Motor neuron (in vitro differentiated cells): ENCODE measurements at places on chromosomes 1 and 21.

DNA sequence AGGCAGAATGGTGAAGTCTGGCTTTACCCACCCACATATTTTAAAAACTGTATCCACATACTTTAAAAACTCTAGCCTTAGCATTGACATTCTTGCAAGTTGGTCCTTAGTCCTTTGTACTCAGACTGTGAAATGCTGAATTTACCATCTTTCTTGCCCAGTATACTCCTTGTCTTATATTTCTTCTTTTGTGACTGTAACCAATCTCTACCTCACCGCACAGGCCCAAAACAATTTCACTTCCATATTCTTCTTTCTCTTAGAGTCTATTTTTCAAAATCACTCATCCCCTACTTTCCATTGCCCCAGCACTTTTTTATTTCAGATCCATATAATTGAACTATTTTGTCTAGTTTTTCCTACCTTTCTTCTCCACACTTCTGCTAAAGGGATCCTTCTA lies 892.4 kb upstream of the B3GALT2 start:
- no peak for ATAC-seq

GRCh38 chr1:230883967-230884366 lies 15.6 kb upstream of the C1orf198 start:
- peak; percentile 44 for ATAC-seq

- ATAC-seq: peak; percentile 52
These were observed 16.1 kb downstream of the SMYD2 start for GRCh38 chr1:214296860-214297745.

DNA sequence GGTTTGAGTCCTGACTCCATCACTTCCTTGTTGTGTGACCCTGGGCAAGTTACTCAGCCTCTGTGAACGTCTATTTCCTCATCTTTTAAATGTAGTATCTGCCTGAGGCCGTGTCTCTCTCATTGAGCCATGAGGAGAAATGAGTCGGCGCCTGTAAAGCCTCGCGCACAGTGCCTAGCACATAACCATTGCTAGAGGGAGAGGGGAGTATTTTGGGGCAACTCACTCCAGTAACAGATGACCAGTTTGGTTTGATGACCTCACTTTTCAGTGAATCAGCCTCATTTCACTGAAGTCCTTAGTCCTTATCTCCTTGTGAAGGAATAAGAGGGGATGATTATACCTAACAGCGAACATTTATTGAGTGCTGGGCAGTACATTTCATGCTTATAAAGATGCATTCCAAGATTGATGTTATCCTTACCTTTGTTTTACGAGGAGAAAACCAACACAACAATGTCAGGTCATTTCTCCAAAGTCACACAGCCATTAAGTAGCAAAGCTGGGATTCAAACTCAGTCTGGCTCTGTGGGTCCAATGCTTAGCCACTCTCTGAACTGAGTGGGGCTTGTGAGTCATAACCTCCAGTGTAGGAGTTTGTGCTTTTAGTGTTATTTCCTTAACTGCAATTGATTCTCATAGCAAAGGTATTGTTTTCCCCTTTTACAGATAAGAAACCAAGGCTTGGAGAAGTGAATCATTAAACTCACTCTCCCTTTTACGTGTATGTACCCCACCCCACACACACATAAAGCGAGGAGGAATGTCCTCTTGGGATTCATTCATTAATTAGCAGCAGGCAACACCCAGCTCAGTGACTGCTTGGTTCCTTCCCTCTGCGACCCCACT lies 25.9 kb downstream of the KCNC4 start:
- ATAC-seq: peak; percentile 35

GRCh38 chr1:7899741-7900140 lies 40.9 kb downstream of the TNFRSF9 start:
- ATAC-seq: no peak

DNA sequence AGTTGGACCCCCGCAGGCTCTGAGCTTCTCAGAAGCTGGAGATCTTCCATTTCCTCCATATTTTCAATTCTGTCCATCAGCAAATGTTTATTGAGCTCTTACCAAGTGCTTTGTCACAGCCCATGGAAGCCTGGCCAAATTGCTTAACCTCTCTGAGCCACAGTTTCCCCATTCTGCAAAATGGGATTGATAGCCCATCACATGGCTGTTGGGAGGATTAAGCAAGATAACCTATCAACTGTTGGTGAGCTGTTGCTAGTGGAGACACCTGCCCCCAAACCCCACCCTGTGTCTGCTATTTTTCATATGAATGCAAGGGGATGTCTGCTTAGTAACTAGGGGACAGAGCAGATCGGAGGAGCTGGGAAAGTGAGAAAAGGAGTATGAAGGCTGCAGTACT lies 38.3 kb downstream of the CD34 start:
- no peak for ATAC-seq

GRCh38 chr1:3548895-3549294 lies 62.4 kb downstream of the MEGF6 start:
- ATAC-seq: no peak

DNA sequence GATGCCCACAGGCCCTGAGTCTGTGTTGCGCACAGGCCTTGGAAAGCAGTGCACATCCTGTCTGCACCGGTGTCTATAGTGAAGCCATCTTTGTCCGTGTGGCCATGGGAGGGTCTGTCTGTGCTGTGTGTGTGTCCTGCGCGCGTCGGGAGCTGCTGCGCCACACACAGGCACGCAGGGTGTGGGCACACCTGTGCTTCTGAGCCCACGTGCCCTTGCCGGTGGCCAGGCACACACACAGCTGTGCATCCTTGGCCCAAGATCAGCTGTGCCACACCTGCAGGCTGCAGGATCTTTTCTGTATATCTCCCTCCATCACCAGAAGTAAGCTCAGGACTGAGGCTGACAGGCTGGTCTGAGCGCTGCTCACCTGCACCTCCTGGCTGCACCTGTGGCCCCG lies 3.2 kb upstream of the SAMD11 start:
- ATAC-seq: peak; percentile 1

DNA sequence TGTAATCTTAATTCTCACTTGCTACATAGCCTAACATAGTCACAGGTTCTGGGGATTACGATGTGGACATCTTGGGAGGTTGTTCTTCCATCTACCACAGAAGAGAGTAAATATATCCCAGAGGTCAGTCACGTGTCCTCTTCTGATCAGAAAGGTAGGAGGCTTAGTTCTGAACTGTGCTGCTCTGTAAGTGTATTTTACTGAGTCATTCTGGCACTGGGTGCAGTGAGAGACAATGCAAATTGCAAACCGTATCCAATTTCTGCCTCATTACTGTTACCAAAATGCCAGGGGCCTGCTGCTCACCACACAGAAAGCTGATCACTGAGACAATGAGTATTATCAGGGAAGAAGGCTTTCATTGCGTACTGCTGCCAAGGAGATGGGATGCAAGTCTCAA lies 104.0 kb downstream of the GABPA start:
- ATAC-seq: no peak

GRCh38 chr21:35491920-35492678 lies 443.0 kb upstream of the RUNX1 start:
- no peak for ATAC-seq

GRCh38 chr1:6197746-6198427 lies 1.5 kb downstream of the RPL22 start:
- no peak for ATAC-seq

DNA sequence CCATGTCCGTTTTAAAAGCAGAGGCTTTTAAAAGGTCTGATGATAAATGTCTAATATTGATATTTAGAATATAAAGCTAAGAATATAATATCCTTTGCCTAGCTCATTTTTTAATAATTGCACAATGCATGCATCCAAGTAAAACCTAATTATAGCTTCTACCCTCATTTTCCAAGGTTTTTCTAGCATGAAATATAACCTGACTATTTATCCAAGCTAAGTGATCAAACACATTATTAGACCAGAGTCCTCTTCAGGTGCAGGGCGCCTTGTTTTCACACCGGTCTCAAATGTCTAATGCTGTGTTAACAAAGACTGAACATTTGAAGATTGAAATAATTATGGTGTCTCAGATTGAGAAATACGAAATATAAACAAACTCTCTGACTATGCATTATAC lies 648.9 kb upstream of the CXADR start:
- peak; percentile 69 for ATAC-seq

DNA sequence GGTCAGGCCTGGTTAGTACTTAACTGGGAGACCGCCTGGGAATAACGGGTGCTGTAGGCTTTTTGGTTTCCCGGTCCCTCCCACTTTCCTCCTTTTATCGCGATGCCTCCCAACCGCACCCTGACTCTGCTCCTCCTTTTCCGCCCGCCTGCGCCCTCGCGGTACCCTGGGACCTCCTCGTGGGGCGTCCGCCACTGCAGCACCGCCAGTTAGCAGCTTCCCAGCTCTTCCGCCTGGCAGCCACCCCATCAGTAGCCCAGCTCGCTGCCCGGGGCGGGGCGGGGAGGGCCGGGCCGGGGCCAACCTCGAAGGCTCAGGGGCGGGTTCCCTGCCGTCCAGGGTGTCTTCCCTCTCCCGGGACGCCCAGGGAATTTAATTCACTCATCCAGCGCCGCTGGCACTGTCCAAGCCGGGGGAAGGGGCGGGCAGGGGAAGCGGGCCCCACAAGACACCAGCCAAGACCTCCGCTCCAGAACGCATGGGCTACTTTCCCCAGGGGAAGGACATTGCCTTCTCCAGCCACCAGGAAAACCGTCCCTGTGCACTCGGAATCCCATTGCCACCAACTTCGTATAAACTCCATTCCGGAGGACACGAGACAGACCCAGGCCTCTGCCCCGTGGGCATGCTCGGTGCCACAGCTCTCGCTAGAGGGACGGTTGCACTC lies 2.0 kb upstream of the ZNF678 start:
- no peak for ATAC-seq

- ATAC-seq: no peak
These were observed 37.8 kb upstream of the THEM4 start for GRCh38 chr1:151947140-151947539.

- ATAC-seq: no peak
These were observed 65.6 kb upstream of the ARHGAP29 start for GRCh38 chr1:94303005-94303404.
